ENCODE measurements at places on chromosomes 11 and 22. TPM values are rescaled to one million over a fixed set of nuclear protein-coding genes. Genes with fewer than 3 reads are reported as not detected.
A peak's percentile ranks its signal among the peaks of the same experiment; 100 is the strongest.

GRCh38 chr11:7417328-7417727, 68.0 kb upstream of the OLFML1 start:
- no peak for DNase-seq

GRCh38 chr22:39651053-39651996, 80.8 kb downstream of the CACNA1I start:
- no peak for DNase-seq

Gene DDI1
- total RNA-seq: not detected

DNA sequence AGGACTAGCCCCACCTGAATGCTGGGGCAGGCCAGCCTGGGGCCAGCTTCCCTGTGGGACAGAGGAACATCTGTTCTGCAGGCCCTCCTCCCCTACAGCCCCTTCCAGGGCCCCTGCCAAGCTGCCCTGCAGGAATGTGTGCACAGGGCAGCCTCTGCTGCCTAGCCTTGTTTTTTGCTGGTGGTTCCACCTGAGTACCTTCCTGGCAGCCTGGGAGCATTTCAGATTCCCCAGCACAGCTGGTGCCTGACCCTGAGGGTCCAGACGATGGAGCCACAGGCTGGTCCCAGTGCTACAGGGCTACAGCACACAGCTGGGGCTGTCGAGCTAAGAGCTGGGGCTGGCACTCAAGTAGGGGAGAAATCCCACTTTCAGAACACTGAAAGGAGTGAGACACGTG, 22.3 kb upstream of the GPR83 start:
- DNase-seq: no peak

GRCh38 chr11:61134801-61135257, 26.4 kb downstream of the VPS37C start:
- peak; percentile 74 for DNase-seq

DNA sequence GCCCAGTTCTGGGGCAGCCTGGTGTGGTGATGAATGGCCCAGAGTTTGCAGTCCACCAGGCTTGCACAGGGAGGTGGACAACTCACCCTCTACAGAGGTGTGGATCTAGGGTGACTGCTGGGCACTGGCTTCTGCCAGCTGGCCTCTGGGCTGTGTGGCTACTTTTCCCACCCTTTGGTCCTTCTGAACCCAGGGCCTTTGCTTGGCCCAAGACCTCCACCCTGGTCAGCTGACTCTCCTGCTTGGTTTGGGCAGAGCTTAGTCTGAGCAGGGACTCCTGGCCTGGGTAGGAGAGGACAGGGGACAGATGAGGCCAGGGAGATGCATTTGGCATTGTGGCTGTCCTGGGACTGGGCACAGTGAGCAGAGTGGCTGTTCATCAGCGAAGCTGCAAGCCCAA, 83.0 kb upstream of the SHANK2 start:
- DNase-seq: no peak

Gene NPAS4
- total RNA-seq: not detected

DNA sequence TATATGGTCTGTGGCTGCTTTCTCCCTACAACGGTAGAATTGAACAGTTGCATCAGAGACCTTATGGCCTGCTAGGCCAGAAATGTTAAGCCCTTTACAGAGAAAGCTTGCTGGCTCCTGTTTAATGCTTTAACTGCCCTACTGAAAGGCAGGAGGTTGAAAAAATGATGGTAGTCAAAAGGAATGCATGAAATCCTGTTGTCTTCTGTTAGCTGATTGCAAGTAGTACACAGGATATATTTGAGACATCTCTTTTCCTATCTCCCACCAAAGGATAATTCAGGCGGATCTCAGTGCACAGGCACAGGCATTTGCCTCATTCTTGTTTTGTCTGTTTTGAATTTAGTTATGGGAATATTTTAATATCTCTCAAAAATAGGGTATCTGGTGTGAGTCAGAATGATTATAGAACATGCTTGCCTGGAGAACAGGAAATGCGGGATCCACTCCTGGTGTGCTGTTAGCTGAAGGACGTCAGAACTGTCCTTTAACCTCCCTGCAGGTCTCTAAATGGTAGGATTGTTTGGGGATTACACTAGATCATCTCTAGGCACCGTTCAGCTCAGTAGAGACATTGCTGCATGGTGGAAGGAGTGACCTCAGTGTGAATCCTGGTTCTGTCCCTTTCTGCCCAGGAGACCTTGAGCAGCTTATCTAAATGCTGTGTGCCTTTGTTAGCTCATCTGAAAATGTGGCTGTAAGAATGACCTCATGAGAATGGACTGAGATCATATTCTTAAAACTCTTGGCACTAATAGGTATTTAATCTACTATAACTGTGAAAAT, 49.5 kb downstream of the PACS1 start:
- DNase-seq: no peak

Gene NOX4
- 1.5 TPM for total RNA-seq

Gene CCDC87
- total RNA-seq: 0.27 TPM
